ENCODE measurements at places on chromosomes 5 and 9. TPM values are rescaled to one million over a fixed set of nuclear protein-coding genes. Genes with fewer than 3 reads are reported as not detected.

GMCL2 gene
- polyA plus RNA-seq: not detected

PTGDS gene
- polyA plus RNA-seq: 5.5 TPM

CTNND2 gene
- not detected for polyA plus RNA-seq

DPYSL3 gene
- polyA plus RNA-seq: not detected

MSX2 gene
- polyA plus RNA-seq: not detected

CBY3 gene
- not detected for polyA plus RNA-seq

DNA sequence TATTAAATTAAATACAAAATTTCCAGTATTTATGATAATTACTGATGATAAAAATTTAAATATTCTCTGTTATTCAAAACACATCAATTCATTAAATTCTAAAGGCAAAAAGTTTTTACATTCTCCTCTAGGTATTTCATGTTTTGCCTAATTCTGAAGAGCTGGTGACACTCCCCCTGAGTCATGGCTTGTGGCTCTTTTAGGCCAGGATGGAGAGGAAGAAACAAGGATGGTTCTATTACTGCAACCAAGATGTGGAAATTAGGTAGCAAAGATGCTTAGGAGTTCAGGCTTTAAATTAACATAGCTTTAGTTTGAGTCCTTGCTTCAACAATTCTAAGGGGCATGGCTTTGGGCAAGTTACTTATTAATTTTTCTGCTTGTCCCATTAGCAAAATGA is 1295.8 kb downstream of the EFNA5 start:
- DNase-seq: no peak

DNA sequence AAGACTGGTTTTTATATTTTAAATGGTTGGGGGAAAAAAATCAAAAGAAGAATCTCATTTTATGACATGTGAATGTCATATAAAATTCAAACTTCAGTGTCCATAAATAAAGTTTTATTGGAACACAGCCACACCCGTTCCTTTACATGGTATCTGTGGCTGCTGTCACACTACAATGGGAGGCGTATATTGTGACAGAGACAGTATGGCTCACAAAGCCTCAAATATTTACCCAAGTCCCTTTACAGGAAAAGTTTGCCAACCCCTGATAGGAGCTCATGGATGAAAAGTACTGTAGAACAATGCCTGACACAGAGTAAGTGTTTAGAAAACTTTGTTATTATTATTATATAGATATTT is 5.2 kb upstream of the DUSP1 start:
- no peak for DNase-seq
